ENCODE measurements at places on chromosomes 11 and 22.

DNA sequence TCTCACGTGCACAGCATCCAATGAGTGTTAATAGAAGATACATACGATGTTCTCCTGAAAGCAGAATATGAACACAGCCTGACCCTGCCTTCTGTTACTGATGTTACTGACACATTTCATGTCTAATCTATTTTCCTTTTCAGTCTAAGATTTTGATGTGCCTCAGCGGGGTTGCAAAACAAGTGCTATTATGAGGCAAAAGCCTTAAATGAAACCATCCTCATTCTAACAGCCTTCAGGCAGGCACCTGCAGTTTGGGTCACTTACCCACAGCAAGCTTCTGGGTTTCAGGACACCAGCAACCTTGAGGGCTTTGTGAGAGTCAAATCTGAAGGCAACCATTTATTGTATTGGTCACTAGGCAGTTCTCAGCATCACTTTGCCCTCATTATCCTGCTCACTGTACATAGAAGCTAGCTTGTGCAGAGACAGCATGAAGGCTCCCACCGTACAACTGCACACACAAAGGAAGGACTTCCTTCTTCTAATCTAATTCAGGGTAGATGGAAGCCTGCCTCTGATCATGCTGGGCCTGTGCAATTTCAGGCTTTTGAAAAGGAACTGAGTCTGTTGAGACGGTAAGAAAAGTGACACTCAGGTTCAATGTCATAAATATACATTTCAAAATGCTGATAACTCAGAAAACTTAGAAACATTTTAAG is 183.2 kb upstream of the PITPNB start:
- DNase-seq = no peak

GRCh38 chr11:65278356-65278755 is 16.6 kb downstream of the POLA2 start:
- DNase-seq = no peak

DNA sequence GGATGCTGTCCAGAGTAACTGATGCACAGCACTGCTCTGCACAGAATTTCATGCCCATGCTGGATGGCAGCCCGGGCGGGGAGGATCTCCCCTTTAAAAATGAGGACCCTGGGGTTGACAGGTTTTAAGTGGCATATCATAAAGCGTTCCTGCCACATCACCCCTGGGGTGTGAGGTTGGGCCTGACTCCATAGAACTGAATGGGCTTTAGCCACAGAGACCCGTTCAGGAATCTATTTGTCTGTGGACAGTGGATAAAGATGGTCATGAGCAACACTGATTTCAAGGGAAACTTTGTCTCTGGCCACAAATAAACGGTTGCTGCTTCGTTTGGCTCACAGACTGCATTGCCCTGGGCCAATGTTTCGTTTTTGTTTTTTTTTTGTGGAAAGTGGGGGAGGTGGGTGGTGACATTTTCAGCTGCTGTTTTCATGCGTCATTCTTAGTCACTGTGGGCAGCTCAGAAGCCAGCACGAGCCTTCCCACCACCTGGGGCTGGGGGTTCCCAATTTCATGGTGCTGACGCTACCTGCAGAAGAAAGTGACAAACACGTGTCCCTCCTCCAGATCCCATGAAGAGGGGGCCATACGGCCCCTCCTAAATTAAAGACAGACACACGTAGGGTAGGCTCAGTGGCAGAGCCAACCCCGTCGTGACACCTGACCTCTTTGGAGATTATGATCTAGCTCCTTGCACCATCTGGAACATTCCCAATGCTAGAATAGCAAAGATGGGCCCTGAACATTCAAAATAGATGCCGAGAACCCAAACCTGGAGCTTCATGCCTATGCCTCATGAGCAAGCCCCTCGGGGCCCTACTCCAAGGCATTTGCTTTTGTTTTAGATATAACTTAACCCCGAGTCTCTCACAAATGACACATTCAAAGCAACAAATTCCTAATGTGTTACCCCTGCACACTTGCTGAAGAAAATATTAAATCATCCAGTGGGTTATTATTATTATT is 54.8 kb upstream of the PHF21B start:
- DNase-seq = no peak

DNA sequence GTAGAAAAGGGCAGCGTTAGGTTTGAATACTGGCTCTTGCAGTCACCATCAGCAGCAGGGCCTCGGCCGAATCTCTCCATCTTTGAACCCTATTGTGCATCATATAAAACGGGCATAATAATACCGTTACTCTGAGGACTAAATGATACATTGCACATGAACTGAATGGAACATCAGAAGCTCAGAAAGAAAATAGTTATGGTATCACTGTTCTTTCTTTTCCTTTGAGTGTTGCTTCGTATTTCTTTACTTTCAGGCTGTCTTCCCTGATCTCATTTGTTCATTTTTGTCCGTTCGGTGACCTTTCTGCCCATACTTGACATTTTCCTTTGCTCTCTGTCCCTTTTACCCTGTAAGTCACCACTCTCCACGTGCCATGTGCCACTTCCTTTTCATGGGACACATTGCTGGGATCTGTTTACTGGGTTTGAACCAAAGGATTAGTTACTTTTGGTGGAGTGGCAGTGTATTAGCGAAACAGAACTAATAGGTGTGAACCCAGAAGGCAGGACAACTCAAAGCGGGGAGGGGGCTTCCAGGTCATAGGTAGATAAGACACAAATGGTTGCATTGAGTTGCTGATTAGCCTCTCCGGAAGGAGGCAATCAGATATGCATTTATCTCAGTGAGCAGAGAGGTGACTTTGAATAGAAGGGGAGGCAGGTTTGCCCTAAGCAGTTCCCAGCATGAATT is 717 bp upstream of the ZNF202 start:
- DNase-seq = no peak

DNA sequence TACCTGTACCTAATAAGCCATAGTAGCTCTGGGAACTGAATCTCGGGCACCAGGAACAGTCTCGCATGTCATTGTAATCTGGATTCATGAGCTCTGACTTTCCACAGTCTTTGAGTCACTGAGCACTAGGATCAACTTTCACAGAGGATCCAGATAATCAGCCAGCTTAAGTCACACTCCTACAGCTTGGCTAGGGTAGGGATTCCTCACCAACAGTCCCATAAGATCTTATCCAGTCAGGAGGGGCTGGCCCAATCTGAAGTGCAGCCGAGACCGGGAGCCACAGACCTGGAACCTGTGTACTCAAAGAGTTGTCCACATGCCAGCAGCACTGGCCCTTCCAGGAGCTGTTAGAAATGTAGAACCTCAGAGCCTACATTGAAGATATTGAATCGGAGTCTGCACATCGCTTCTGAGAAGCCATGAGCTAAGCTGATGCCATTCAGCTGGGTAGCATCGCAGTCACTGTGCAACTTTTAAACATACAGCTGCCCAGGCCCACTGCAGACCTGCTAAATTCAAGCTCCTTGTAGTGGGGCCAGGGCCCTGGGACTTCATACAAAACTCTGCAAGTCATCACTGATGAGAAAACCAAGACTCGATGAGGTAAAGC is 538.8 kb upstream of the B3GAT1 start:
- DNase-seq = no peak

GRCh38 chr11:202490-202889 is 4.7 kb downstream of the BET1L start:
- DNase-seq = no peak
